Pancreas (tissue), 10 donors: ENCODE measurements at places on chromosomes 11 and 22. TPM values are rescaled to one million over a fixed set of nuclear protein-coding genes. Genes with fewer than 3 reads are reported as not detected.

TUB gene
- 2.2 TPM for total RNA-seq

GRCh38 chr11:44946263-44946662 is 4.4 kb downstream of the TP53I11 start:
- no peaks in the 10 kb centered on the region for H3K36me3 ChIP-seq
- H3K27ac ChIP-seq = no peak overlapping the region
- no peak for DNase-seq

CASP5 gene
- total RNA-seq = not detected

- peaks cover 4% of the 10 kb centered on the region for H3K4me1 ChIP-seq
- H3K4me3 ChIP-seq = no peak overlapping the region
- H3K27me3 ChIP-seq = no peaks in the 10 kb centered on the region
- H3K36me3 ChIP-seq = no peaks in the 10 kb centered on the region
- no peak for DNase-seq
- no peak overlapping the region for H3K27ac ChIP-seq
Measured at GRCh38 chr11:57571606-57572005, 4.1 kb upstream of the UBE2L6 start.

- no peaks in the 10 kb centered on the region for H3K27me3 ChIP-seq
- H3K4me1 ChIP-seq = no peaks in the 10 kb centered on the region
- H3K4me3 ChIP-seq = no peak overlapping the region
- no peak for DNase-seq
- no peaks in the 10 kb centered on the region for H3K36me3 ChIP-seq
- H3K27ac ChIP-seq = no peak overlapping the region
Measured at GRCh38 chr11:61554172-61554988, 26.5 kb downstream of the SYT7 start.

DNA sequence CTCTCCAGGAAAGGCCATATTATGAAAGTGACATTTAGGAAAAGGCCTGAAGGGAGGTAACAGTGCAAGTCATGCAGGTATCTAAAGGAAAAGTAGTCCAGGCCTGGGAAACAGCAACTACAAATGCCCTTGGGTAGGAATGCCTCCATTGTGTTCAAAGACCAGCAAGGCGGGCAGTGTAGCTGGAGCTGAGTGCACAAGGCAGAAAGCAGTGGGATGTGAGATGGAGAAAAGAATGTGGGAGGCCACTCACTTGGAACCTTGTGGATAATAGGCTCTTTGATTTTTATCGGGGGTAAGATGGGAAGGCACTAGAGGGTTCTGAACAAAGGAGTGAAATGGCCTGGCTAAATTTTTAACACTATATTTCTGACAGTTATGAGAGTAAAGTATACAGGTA is 188.6 kb downstream of the PGR start:
- no peak overlapping the region for H3K4me3 ChIP-seq
- H3K4me1 ChIP-seq = no peaks in the 10 kb centered on the region
- no peak for DNase-seq

GRCh38 chr22:37808294-37808657 is 542 bp downstream of the GCAT start:
- H3K36me3 ChIP-seq = no peaks in the 10 kb centered on the region
- peak overlapping the region; percentile 40 for H3K4me3 ChIP-seq
- peaks cover 18% of the 10 kb centered on the region for H3K4me1 ChIP-seq
- peak overlapping the region; percentile 91 for H3K27ac ChIP-seq
- no peaks in the 10 kb centered on the region for H3K27me3 ChIP-seq
- no peak for DNase-seq

- peak; percentile 79 for DNase-seq
- no peak overlapping the region for H3K4me3 ChIP-seq
- no peak overlapping the region for H3K27ac ChIP-seq
- H3K36me3 ChIP-seq = no peaks in the 10 kb centered on the region
- no peaks in the 10 kb centered on the region for H3K4me1 ChIP-seq
Measured at GRCh38 chr11:119481021-119481666, 58.2 kb upstream of the THY1 start.

- no peaks in the 10 kb centered on the region for H3K4me1 ChIP-seq
- no peaks in the 10 kb centered on the region for H3K36me3 ChIP-seq
- H3K4me3 ChIP-seq = no peak overlapping the region
- peaks cover 7% of the 10 kb centered on the region for H3K27me3 ChIP-seq
Measured at GRCh38 chr22:36700711-36701670, 2.6 kb downstream of the CACNG2 start.

- no peak overlapping the region for H3K4me3 ChIP-seq
- no peaks in the 10 kb centered on the region for H3K36me3 ChIP-seq
- no peak for DNase-seq
- no peaks in the 10 kb centered on the region for H3K4me1 ChIP-seq
- no peaks in the 10 kb centered on the region for H3K27me3 ChIP-seq
Measured at GRCh38 chr11:15476371-15476917, 361.7 kb downstream of the INSC start.

IGSF22 gene
- total RNA-seq = 0.67 TPM

- no peaks in the 10 kb centered on the region for H3K27me3 ChIP-seq
- H3K27ac ChIP-seq = no peak overlapping the region
- H3K4me3 ChIP-seq = no peak overlapping the region
- H3K36me3 ChIP-seq = no peaks in the 10 kb centered on the region
- peaks cover 6% of the 10 kb centered on the region for H3K4me1 ChIP-seq
Measured at GRCh38 chr11:60100516-60100915, 12.1 kb downstream of the MS4A2 start.

- no peak for DNase-seq
- no peaks in the 10 kb centered on the region for H3K4me1 ChIP-seq
Measured at GRCh38 chr11:12592283-12592682, 81.9 kb upstream of the TEAD1 start.

DNA sequence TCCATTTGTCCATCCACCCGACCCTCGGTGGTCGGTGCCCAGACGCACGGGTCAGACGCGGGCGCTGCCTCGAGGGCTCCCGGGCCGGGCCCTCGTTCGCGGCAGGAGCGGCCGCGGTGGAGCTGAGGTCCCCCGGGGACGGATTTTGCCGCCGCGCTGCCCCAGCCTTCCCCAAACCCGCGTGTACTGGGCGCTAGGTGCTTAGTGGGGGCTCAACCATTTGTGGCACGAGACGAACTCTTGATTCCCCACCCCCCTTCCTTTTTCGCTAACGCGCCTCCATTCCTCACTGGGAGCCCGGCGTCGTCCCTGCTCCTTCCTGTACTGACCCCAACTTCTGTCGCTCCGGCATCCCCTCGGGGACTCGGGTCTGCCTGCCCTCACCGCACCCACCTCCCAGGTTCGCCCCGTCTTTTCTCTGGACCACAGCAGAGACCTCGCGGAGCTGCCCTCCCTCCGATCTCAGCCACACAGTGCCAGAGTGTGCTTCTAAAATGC is 789 bp upstream of the CBX7 start:
- no peaks in the 10 kb centered on the region for H3K4me1 ChIP-seq
- peak; percentile 41 for DNase-seq
- H3K27ac ChIP-seq = peak overlapping the region; percentile 78
- H3K27me3 ChIP-seq = peaks cover 3% of the 10 kb centered on the region
- H3K4me3 ChIP-seq = peak overlapping the region; percentile 87
- H3K36me3 ChIP-seq = no peaks in the 10 kb centered on the region

PHOX2A gene
- total RNA-seq = not detected

BARX2 gene
- total RNA-seq = 5.4 TPM

DNA sequence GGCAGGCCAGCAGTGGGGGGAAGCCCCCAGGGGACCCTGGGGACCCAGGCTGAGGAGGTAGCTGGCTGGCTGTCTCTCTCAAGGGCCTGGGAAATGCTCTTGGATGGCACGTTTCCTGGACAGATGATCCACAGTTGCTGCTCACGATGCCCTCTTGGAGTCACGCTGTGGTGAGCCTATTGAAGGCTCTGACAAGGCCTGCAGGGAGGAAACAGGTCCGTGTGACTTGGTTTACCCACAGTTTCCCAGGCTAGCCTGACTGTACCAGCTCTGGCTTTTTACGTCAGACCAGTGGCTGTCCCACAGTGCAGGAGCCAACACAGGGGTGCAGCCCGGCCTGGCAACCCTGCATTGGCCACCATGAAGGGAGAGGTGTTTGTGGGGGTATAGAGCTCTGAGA is 29.2 kb upstream of the PPARA start:
- H3K27me3 ChIP-seq = no peaks in the 10 kb centered on the region
- H3K4me3 ChIP-seq = no peak overlapping the region
- no peaks in the 10 kb centered on the region for H3K36me3 ChIP-seq
- no peaks in the 10 kb centered on the region for H3K4me1 ChIP-seq
- DNase-seq = no peak

LRRC74B gene
- not detected for total RNA-seq

DNA sequence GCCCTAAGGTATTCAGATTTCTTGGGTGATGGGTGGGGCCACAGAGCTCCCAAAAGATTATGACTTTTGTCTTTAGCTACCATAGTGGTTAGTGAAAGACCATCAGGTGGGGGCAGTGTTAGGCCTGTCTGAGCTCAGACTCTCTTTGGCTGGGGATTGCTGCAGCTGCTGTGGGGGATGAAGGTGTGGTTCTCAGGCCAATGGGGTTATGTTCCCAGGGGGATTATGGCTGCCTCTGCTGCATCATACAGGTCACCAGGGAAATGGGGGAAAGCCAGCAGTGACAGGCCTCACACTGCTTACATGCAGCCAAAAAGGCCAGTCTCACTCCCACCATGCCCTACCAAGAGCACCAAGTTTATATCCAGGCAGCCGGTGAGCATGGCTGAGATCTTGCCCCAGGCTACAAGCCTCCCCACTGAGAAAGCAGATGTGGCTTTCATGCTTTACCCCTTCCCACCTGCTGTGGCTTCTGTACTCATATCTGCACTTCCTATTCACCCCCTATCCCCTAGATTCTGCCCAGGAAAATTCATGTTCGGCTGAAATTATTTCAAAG is 24.8 kb downstream of the CNTF start:
- no peaks in the 10 kb centered on the region for H3K4me1 ChIP-seq
- no peaks in the 10 kb centered on the region for H3K36me3 ChIP-seq
- H3K27ac ChIP-seq = no peak overlapping the region
- no peaks in the 10 kb centered on the region for H3K27me3 ChIP-seq
- H3K4me3 ChIP-seq = no peak overlapping the region

- no peak overlapping the region for H3K4me3 ChIP-seq
- peaks cover 13% of the 10 kb centered on the region for H3K36me3 ChIP-seq
- no peaks in the 10 kb centered on the region for H3K27me3 ChIP-seq
- H3K4me1 ChIP-seq = no peaks in the 10 kb centered on the region
- DNase-seq = no peak
Measured at GRCh38 chr11:72308226-72309073, 64.5 kb upstream of the PHOX2A start.

DNA sequence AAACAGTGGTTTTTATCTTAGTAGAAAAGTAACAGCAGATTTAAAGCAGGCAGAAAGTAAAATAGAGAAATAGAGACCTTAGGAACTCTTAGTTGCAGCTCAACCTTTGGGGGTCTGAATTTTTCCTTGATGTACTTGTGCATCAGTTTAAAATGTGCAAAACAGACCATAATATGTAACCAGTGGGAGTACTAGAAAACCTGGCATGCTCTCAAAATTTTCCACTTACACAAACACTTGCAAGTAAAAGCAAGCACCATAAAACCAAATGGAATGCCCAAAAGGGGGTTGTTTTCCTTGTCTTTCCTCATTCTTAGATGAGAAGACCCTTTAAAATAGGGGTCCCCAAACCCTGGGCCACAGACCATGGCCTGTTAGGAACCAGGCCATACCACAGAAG is 12.9 kb upstream of the MRGPRE start:
- H3K27ac ChIP-seq = no peak overlapping the region
- no peaks in the 10 kb centered on the region for H3K36me3 ChIP-seq
- H3K4me1 ChIP-seq = no peaks in the 10 kb centered on the region
- DNase-seq = no peak

DNA sequence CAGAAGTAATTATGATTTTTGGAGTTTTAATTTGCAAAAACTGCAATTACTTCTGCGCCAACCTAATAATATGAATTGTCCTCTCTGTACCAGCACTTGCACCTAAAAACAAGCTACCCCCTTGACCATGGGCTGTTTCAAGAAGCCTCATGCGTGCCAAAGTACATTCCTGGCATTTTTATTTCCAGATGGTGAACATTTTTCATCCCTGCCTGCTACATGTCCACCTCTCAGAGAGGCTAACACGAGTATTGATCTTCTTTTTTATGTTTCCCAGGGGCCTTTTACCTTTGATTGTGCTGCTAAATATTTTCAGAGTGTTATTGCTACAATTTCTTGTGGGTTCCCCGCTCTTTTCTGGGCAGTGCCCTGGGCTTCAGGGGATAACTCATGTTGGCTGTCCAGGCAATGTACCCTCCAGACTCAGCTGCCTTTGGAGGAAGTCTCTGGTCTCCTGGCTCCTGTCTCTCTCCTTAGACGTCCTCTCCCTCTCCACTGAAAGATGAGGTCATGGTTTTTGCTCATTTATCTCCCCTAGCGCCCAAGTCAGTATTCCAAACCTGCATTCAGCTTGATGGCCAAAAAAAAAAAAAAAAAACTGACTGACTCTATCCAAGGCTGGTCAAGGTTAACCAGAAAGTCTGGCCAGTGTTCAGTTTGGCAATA is 86.2 kb upstream of the ASPHD2 start:
- H3K36me3 ChIP-seq = no peaks in the 10 kb centered on the region
- H3K27me3 ChIP-seq = no peaks in the 10 kb centered on the region
- DNase-seq = no peak
- no peak overlapping the region for H3K4me3 ChIP-seq

CSKMT gene
- total RNA-seq = 8.0 TPM

- H3K27me3 ChIP-seq = no peaks in the 10 kb centered on the region
- no peaks in the 10 kb centered on the region for H3K36me3 ChIP-seq
- H3K4me1 ChIP-seq = peaks cover 8% of the 10 kb centered on the region
- H3K4me3 ChIP-seq = no peak overlapping the region
Measured at GRCh38 chr11:86608251-86608799, 64.1 kb downstream of the ME3 start.

- no peak within 1 kb of the TSS for H3K4me3 ChIP-seq
- no peaks in the 10 kb centered on the region for H3K36me3 ChIP-seq
- H3K4me1 ChIP-seq = no peaks in the 10 kb centered on the region
- DNase-seq = no peak
Measured at GRCh38 chr11:112260490-112260889, at the start of gene PLET1. TSS of gene PLET1 (minus strand) at chr11:112260860. CDS start at chr11:112260589, 271 bp downstream.

GRCh38 chr11:119706887-119707286 is 22.1 kb downstream of the NECTIN1 start:
- no peak for DNase-seq
- H3K27ac ChIP-seq = no peak overlapping the region
- no peak overlapping the region for H3K4me3 ChIP-seq
- H3K4me1 ChIP-seq = peaks cover under 1% of the 10 kb centered on the region

DNA sequence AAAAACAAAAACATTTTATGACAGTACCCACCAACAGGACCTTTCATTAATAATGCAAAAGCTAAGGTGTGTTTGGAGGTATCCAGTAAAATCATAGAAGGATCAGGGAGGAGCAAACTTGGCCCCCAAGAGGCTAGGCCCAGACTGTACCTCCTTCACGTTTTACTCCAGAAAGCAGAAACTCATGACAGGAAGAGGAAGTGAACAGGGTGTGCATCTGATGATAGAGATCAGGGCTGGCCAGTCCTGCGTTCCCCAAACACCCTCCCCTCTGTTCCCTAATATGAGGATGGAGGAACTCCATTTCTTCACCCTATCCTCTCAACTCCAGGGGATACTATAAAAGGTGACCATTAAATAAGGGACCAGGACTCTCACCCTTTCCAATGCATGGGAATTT is 10.2 kb upstream of the MS4A12 start:
- H3K36me3 ChIP-seq = no peaks in the 10 kb centered on the region
- H3K4me1 ChIP-seq = no peaks in the 10 kb centered on the region
- no peak overlapping the region for H3K4me3 ChIP-seq
- H3K27me3 ChIP-seq = no peaks in the 10 kb centered on the region
- no peak overlapping the region for H3K27ac ChIP-seq
